Naive B cell (primary cell): ENCODE measurements at places on chromosomes 4 and X. TPM values are rescaled to one million over a fixed set of nuclear protein-coding genes. Genes with fewer than 3 reads are reported as not detected.

Gene PDLIM3
- polyA plus RNA-seq: 0.12 TPM

DNA sequence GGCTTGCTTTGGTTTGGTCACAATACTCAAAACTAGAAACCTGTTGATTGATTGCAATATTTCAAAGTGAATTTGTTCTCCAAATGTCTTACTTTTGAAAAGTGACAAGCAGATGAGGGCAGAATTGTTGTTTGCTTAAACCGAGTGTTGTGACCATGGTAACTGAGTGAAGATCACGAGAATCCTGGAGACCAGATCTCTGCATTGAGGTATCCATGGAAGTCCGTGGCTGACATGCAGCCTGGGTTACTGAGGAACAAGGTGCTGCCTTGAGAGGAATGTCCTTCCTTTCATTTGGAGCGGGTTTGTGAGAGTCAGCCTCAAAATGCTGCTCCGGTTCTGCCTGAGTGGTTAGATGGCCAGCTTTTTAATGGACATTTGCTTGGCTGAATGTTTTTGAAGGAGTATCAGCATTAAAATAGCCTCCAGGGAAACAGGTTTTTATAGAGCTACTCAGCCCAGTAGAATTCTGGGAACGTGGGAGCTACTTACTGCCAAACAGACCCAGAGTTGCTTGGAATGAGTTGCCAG, 31.3 kb downstream of the NYX start:
- DNase-seq: no peak

DNA sequence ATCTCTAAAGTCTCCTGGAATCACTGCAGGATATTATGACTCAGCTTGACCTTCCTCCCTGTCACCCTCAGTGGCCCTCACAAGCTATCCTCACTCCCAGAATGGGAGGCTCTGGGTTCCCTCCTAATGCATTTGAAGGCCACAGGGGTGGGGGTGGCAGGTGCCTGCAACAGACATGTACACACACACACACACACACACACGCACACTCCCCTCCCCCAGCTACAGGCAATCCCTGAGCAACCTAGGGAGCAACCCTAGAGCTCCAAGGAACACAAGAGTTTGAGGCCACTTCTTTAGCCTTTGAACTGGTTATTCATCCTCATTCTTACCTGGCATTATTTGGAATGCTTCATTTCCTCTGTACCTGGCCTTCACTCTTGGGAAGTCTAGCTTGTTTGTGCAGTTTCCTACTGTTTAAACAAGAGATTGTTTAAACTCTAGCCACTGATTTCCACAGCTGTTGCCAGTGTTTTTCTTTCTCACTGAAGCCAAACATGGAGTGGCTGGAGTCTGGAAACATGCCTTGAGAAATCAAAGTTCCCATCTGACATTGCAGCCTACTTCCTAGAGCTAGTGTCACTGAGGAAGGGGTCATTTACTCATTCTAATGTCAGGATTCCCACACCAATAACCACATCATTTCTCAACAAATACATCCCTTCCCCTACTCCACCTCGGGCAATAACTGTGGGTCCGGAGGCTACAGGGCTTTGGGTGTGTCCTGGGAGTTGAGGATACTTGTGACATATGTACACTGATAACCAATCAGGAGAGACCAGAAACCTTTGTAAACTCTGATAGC, 37.7 kb downstream of the MAOA start:
- DNase-seq: no peak

Gene EDNRA
- polyA plus RNA-seq: not detected

Gene PGAM4
- polyA plus RNA-seq: not detected

DNA sequence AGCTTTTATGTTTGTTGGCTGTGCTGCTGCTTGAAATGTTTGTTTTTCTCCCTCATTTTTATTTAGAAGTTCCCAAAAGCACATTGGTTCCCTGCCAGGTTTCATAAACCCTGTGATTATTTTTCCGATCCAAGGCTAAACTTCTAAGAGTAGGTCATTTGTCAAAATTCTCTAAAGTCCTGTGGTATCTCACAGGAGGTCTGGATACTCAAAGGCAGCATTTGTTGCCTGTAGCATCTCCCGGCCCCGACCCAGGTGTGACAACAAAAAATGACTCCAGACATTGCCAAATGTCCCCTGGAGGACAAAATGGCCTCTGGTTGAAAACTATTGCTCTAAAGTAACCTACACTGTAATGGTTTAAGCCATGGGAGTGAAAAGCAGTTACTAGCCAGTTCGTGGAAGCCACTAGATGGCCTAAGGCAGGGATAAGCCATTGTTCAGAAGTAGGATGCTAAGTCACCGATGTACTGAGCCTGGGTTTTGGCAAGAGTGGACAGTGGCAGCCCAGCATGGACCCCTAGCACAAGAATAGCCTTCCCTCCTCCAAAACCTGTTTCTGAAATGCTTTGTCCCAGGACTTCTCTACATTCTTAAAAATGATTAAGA, 256.1 kb downstream of the THOC2 start:
- no peak for DNase-seq

DNA sequence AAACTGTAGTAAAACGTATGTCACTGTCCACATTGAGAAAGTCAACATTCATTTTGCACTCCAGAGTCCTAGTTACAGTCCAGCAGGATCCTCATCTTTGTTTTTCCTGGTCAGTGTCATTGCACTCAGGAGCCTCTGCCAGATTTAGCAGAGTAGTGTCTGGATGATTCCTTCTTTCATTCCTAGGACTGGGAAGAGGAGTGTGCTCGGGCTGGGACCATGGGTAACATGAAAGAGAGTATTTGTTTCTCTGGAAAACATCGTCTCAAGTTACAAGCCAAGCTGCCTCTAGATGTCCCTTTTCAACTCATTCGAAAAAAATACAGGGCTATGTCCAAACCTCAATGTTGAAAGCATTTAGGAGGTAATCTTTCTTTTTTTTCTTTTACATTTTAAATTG, 69.9 kb upstream of the TNIP3 start:
- no peak for DNase-seq

- DNase-seq: no peak
Observed at GRCh38 chr4:15420642-15421041, 7.2 kb upstream of the C1QTNF7 start.

Gene DDX53
- not detected for polyA plus RNA-seq

DNA sequence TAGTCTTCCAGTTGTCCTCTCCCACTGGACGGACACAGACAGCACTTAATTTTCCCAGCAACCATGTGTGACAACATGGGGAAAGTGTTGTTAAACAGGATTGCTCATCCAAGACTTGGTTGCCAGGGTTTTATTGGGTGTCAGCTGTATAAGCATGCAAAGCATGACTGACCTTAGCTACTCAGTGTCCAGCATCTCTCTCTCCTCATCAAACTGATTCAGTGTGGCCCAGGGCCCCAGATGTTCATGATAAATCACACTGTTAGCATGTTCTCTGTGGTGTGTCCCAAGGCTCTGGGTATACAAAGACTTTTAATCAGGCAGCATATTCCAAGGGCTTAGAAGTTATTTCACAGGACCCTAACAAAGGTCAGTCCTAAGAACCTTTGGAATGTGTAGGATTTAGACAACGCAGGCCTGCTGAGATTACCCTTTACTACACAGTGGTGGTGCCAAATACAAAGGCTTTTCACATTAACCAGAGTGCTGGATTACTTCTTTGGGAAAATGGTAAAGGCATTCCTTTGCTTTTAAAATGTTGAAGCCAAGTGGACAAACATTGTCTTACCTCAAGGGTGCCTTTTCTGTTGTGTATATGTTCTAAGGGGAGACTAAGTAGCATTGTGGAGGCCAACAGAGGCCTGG, 213.3 kb downstream of the GLUD2 start:
- DNase-seq: no peak

Gene DDIT4L
- polyA plus RNA-seq: not detected

DNA sequence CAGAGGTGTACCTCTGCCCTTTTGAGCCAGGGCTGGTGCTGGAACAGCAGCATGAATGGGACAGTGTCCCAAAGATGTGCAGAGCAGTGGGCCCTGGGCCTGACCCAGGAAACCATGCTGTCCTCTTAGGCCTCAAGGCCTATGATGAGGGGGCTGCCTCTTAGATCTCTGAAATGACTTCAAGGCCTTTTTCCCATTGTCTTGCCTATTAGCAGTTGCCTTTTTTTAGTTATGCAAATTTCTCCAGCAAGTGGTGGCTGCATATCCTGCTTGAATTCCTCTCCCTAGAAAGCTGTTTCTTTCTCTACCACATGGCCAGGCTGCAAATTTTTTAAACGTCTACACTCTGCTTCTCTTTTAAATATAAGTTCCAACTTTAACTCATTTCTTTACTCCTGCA, 160.3 kb downstream of the CFAP299 start:
- no peak for DNase-seq
